NCI-H2081 treated with DMSO at 0.1 percent for 48 hours (cell line): ENCODE measurements at places on chromosomes 7 and 10.

- no peak for DNase-seq
Measured at GRCh38 chr7:43756368-43757072, 2.0 kb upstream of the BLVRA start.

GRCh38 chr7:138663725-138664710 is 37.1 kb downstream of the SVOPL start:
- DNase-seq, result no peak

DNA sequence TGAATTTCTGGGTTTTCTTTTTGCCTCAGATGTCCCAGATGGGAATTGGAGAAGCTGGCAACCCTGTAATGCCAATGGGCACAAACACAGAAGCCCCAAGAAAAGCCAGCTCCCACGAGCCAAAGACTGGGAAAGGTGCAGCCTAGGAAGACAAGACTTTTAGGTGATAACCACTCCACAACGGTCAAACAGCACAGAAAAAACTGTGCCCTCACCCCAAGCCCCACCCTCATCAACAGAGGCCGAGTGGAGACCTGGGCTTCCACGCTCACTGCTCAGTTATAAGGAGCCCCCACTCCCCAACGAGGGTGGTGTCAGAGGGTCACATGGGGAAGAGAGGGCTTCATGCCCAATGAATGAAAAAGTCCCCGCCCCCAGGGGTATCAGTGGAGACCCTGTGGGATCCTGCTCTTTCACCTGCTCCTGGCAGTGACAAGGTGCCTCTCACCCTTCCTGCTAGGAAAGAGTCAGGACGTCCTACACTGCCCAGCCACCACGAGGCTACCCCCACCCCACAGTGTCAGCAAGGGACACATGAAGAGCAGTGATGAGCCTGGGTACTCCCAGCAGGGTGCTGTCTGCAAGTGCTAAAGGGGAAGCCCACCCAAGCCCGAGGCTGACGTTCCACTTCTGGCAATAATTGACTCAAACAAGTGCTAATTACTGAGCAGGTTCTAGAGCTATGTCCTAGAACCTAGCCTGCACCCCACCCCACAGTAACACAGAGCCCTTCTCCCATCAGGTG is 8.3 kb downstream of the TMEM273 start:
- DNase-seq, result no peak

GRCh38 chr7:10793995-10794775 is 179.5 kb upstream of the PHF14 start:
- DNase-seq, result no peak

- DNase-seq, result no peak
Measured at GRCh38 chr7:131945313-131945911, 389.0 kb upstream of the PODXL start.

DNA sequence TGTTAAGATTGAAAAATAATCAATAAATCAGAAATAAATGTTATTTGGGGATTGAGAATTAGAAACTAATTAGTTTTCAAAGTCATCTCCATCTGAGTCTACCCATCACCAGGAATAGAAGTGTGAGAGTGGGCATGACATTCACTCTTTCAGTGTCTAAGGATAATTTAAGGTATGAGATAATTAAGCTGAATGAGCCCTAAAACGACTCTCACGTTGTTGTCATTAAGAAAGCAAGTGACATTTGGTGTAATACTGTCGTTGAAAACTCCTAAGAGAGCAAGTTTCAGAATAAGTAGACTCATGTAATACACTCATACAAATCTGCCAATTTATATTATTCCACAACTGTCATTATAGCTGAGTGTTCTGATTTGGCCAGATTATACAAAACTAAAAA is 7.1 kb downstream of the AGMO start:
- no peak for DNase-seq
